ENCODE measurements at places on chromosomes 2 and 18.

GRCh38 chr2:189763908-189764661, 1.5 kb upstream of the OSGEPL1 start:
- no peak for DNase-seq

DNA sequence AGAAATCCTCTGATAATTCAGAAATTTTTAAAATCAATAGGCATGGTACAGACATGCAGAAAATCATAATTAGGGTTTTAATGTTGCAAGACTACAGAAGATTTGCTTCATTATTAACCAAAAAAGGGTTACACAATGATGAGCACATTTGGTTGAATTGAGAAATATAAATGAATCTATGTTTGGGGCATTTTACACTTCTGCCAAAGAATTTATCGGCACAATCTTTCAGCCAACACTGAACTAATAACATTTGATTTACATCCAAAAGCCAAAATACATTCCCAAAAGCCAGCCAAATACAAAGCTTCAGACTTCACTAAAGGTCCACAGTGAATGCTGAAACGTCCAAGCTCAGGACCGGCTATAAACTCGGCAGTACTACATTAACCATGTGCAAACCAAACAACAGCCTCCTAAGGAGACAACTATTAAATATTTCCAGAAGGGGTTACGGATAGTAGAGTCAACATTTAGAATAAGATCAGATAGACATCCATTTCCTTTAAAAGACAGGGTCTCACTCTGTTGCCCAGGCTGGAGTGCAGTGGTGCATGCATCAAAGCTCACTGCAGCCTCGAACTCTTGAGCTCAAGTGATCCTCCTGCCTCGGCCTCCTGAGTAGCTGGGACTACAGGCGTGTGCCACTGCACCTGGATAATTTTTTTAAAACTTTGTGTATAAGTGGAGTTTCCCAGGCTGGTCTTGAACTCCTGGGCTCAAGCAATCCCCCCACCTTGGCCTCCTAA, 29.4 kb downstream of the SPRED2 start:
- DNase-seq: no peak

- DNase-seq: no peak
Measured at GRCh38 chr2:138522556-138522955, 21.0 kb downstream of the SPOPL start.

DNA sequence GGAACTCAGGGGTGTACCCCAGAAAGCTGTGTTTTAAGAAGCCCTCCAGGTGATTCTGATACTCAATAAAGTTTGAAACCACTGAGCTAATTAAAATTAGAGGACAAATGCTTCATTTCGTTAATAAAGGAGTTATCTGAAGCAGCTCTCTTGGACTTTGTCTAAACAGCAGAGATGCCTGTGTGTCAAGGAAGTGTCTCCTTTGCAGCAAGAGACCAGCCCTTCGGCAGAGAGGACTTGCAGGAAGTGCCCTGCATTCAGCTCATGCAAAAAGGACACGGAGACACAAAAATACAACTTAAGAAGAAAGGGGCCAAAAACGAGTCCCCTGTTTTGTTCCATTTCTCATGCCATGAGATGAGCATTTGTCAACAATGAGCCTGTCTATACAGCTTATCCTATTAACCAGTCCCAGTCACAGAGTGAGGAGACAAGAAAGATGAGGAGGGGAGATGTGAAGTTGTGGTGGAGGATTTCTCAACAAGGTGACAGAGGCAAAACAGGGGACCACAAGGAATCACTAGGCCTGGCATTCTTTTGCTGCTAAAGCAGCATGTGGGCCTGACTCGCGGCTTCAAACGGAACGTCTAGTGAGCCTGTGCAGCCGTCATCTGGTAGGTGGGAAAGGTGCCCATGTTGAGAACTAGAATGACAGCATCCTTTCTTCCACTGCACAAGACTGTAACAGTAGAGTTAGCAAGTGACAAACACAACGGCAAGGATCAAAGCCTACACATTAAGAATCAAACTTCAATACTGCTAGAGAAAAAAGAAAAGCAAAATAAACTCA, 152.3 kb downstream of the ANTXR1 start:
- no peak for DNase-seq

- no peak for DNase-seq
Measured at GRCh38 chr2:160042054-160042453, 20.4 kb downstream of the PLA2R1 start.

- DNase-seq: peak; percentile 46
Measured at GRCh38 chr2:86038291-86039081, 67.2 kb downstream of the POLR1A start.

- DNase-seq: peak; percentile 13
Measured at GRCh38 chr2:198371921-198372543, 567.6 kb downstream of the PLCL1 start.

DNA sequence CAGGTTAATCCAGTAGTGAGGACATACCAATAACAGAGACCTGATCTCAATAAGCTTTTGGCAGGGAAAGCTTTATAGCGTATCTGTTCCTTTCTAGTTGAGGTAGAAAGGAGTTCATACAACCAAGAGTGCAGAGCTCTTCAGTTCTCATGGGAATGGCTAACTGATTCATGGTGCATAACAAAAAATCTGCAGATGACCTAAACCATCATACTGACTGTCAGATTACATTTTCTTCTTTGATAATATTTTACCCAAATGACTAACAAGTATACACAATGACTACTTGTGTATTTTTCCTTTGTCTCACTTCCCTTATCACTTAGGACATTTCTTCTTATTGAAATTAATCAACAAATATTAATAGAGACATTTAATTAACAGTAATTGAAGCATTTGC, 140.0 kb upstream of the SERTAD2 start:
- DNase-seq: no peak

DNA sequence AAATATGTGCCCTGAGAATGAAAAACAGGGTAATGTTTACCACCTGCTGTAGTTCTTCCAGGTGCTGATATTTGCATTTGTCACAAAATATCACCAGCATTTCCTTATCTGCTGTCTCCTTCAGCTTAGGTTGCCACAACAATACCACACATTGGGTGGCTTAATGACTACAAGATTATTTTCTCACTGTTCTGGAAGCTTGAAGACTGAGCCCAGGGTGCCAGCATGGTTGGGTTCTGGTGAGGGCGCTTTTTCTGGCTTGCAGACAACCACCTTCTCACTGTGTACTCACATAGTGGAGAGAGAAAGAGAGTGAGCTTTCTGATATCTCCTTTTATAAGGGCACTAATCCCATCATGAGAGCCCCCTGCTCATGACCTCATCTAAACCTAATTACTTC, 407.5 kb upstream of the RGPD4 start:
- no peak for DNase-seq

Measured in GM19239 (cell line).